ENCODE measurements at places on chromosomes 6 and 20. TPM values are rescaled to one million over a fixed set of nuclear protein-coding genes. Genes with fewer than 3 reads are reported as not detected.

Gene PERP
- 16.5 TPM for polyA plus RNA-seq

Gene RBPJL
- not detected for polyA plus RNA-seq

Gene SAYSD1
- 18.3 TPM for polyA plus RNA-seq

Gene REPS1
- 73.4 TPM for polyA plus RNA-seq

Gene CCN6
- 3.9 TPM for polyA plus RNA-seq

Gene ADGRG6
- polyA plus RNA-seq: 35.0 TPM

DNA sequence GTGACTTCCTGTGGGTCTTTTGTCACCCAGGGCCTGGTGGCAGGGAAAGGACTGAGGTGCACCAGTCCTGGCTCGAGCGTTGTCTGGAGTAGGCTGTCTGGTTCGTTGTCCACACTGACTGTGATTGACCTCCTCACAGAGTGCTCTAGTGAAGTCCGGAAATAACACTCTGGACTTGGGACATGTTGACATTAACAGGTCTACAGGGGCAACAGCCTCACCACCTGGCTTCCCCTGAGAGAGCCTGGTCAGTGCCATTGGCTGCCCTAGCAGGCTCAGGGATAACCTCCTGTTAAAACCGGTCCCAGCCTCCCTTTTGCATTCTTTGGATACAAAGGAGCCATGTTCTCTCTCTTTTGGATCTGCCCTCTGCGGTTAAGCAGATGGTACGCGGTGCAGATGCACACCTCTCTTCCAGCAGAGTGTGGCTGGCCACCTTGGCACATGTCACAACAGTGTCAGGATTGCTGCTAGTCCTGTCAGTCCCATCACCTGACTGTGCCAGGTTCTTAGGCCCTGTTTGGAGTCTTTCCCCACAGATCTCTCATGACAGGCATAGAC, 46.2 kb downstream of the CDS2 start:
- DNase-seq: no peak

DNA sequence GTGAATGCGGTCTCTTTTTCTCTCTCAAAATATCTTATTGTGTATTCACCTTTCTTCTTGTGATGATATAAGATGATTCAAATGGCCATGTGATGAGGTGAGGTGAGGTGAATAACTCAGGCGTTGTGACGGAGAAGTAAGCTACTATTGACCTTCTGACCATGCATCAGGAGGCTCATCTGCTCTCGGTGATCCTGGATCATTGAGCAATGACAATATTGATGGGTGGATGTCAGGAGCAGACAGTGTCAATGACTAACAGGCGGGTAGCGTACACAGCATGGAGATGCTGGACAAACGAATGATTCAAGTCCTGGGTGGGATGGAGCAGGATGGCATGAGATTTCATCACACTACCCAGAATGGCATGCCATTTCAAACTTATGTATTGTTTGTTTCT, 119.6 kb downstream of the PXDC1 start:
- DNase-seq: no peak

DNA sequence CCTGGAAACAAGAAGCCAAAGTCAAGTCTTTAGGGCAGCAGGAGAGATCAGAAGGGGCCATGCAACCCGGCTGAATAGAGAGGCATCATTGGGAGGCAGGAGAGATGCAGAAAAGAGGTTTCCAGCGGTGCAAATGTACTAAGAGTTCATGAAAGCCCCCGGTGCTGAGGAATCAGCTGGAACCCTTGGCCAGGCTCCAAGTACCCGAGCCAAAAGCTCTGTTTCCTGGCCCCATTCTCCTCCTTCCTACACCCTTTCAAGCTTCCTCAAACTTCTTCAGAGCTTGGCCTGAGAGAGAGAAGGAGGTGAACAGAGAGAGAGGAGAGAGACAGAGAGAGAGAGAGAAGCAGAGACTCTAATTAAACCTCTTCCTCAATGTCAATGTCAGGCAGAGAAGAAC, 433.5 kb downstream of the PRKN start:
- no peak for DNase-seq

- DNase-seq: no peak
Measured at GRCh38 chr20:8842525-8842924, 226.4 kb upstream of the PLCB4 start.
